ENCODE measurements at places on chromosomes 11 and 22.

GRCh38 chr11:101848262-101848661, 66.5 kb upstream of the CEP126 start:
- DNase-seq, result no peak

DNA sequence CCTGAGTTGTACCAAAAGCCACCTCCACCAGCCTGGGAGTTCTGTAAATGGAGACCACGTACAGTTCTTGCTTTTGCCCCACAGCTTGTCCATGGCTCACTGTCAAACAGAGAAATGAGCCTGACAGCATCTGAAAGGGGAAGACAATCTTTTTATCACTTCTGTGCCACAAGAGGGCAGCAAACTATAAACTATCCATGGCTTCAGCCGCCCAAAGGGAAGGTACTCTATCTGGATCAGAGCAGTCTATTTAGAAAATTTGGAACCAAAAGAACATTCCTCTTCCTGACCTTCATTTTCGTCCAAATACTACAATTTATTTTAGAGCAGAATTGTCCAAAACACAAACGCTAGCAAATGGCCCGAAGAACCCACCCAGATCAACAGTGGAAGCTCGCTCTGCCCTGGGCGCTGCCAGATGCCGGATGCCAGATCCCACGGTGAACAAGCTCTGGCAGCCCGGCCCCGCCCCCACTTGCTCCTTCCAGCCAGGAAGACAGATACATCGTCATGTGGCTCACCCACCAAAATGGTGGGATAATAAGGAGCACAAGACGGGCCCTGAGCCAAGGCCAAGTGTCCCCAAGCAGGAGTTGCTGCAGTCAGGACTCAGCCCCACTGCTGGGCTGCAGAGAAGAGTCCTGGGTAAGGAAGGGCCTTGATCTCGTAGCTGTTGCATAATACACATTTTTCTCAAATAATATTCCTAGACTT, 23.9 kb upstream of the SCGB1A1 start:
- DNase-seq, result peak; percentile 85

DNA sequence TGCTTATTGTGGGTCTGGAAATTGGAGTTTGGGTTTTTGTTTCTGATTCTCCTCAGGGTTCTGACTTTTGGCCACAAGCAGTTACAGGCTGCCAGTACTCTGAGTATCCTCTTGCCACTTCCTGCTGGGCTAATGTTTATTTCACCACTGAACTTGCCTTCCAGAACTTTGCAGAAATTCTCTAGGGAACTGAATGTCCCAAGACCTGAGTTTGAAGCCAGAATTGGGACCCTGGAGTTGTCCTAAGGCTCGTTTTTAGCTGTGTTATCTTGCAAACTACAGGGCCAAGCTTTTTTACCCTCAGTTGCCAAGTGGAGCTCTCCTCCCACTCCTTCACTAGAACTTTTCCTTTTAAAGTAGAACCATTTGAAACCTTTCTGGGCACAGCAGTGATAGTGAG, 89.9 kb downstream of the FAT3 start:
- no peak for DNase-seq

- DNase-seq, result no peak
Measured at GRCh38 chr11:97234016-97234415, 844.2 kb downstream of the JRKL start.

- no peak for DNase-seq
Measured at GRCh38 chr11:86158704-86159580, 85.6 kb upstream of the EED start.

DNA sequence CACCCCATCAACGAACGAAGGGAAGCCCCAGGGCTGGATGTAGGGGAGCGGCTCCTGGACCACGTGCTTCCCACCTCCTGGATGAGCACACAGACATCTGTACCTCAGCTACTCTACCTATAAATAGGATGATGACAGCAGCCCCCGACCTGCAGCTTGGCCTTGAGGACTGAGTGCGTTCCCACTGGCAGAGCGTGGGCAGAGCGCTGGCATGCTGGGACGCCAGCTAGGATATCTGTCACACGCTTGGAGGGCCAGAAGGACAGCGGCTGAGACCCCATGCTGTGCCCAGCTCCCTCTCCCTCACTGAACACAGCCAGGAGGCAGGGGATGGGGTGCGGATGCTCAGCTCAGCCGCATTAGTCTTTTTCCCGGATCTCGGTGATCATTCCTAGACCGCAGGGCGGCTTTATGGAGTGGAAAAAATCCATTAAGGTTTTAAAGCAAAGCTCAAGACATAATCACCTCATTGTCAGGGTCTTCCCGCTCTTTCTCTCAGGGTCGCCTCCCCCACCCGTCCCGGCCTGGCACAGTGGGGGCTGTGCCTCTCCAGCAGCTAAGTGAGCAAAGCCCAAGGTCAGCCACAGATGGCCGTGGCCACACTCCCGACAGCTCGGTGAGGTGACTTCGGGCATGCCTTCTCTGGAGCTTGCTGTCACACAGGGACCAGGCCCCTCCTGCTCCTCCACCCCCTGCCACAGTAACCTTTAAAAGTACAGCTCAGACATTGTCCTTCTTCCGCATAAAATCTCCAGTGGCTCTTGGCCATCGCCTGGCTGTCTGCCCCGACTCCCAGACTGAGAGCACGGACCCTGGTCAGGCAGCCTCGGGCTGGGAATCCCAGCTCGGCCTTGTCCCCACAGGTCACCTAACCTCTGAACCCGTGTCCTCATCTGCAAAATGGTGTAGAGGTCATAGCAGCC, 69.6 kb upstream of the SHISAL1 start:
- DNase-seq, result no peak

- no peak for DNase-seq
Measured at GRCh38 chr11:110141812-110142211, 48.6 kb downstream of the ZC3H12C start.

DNA sequence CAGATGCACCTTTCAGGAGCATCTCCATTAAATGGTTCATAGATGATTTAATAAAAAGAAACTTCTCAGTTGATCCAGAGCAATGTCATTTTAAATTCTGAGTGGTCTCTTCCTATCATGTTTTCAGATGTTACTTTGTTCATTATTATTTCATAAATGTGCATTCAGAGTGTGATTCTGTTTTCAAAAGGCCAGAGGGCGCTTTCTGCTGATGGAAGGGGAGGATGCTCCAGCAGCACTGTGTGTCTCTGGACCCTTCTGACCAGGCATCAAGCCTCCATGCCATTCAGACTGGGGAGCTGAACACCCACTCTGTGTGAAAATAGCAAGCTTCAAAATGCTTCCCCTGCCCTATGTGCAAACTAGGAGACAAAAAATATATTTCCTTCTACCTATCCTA, 23.9 kb upstream of the CRTAM start:
- DNase-seq, result no peak

- peak; percentile 55 for DNase-seq
Measured at GRCh38 chr22:40345815-40346184, 500 bp upstream of the ADSL start.

DNA sequence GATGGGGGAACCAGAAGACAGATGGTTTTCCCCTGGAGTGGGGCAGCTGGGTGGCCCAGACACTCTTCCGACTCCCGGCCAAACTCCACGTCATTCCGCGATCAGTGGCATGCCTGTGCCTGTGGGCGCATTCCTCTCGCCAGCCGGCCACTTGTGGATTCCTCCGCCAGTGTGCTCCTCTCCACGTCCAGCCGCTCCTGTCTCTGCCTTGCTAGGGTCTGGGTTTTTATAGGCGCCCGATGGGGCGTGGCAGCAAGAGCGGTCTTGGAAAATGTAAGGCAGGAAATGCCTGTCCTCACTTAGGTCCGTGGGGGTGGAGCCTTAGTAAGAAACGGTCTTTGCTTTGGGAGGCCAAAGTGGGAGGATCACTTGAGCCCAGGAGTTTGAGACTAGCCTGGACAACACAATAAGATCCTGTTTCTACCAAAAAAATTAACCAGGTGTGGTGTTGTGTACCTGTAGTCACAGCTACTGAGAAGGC, 81.6 kb upstream of the SEPTIN5 start:
- DNase-seq, result no peak

DNA sequence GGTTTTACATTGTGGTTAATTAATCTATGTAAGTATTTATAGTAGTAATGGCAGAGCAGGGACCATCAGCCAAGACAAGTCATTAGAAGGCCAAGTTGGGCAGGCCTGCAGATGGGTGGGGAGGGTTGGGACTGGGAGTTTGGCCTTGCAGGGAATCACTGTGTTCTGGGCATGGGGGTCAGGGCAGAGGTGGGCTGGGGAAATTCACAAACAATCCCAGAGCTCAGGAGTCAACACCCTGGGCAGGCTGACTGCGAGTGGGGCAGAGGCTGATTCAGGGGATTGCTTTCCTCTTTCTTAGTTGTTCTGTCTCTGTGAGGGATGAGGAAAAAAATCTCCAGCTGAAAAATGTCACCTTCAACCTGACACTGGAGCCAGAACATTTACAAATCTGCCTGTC, 322.5 kb downstream of the NTM start:
- DNase-seq, result peak; percentile 30

DNA sequence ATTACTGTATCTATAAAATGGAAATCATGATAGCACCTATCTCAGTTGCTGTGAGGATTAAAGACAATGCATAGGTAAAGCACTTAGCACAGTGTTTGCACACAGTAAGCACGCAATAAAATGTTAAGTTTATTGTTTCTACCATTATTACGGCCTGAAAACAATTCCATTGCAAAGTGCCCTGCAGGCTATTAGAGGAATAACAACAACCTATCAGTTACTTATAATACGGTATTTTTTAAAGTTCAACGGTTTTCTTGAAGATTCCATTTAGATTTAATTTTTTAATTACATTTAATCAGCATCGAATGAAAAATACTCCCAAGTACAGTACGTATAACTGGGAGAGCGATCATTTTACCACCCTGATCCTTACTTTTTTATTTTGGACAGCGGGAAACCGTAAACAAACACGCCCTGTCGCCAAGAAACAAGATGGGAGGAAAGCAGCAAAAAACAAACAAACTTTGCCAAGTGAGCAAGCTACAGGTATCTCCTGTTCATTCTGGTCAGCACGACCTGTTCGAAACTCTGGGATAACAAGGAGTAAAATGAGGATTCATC, 893 bp downstream of the SLC36A4 start:
- DNase-seq, result no peak

- peak; percentile 83 for DNase-seq
Measured at GRCh38 chr11:36265793-36266628, 23.2 kb downstream of the COMMD9 start.

- no peak for DNase-seq
Measured at GRCh38 chr11:73185680-73186293, 32.3 kb upstream of the P2RY2 start.

DNA sequence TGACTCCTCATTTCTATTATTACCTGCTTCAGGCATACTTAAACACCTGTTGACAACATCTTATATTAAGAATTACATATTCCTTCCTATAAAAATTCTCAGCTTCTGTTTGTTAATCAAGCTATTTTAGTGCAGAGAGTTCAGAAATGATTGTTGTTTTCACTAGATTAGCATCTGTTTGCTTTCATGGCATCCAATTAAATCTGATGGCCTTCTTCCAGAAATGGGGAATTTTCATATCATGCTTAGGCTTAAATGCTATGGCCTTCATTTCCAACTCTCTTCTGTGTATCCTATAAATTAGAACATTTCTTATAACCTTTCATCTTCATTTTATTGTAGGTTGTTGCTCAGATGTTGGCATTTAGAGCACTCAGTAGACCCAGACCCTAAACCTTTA, 180.0 kb downstream of the WNT11 start:
- DNase-seq, result no peak

DNA sequence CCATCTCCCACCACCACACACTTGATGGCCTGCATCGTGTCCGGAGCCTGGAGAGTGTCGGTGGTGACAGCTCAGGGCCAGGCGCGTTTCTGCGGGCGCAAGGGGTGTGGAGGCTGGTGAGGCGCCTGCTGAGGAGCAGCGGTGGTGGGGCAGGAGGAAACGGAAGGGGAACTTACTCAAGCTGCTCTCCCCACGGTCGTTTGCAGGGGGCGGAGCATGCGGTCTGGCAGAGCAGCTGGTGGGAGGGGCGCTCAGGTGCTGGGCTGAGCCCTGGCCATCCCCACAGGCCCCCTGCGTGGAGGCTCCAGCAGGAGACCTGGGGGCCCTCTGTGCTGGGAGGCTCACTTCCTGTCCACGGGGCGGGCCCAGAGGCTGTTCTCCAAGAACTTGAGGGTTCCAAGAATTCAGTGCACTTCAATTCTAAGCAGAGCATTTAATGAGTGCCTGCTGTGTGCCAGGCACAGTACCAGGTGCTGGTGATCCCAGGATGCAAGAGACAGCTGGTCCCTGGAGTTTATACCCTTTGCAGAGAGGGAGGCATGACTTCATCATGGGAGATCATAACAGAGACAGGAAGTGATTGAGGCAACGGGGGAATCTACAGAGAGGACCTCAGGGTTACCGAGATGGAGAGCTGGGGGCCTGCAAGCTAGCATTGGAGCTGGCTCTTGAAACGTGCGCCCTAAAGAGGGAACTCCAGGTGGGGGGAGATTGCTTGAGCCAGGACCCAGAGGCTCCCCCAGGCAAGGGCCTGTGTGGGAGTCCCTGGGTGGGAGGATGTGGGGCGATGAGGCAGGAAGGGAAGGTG, at the start of gene RAC2:
Gene RAC2, minus strand, starts transcription at position 156 of the 808 bp plus-strand sequence. Its CDS starts 121 bp downstream, at position 35.
- DNase-seq, result no peak

DNA sequence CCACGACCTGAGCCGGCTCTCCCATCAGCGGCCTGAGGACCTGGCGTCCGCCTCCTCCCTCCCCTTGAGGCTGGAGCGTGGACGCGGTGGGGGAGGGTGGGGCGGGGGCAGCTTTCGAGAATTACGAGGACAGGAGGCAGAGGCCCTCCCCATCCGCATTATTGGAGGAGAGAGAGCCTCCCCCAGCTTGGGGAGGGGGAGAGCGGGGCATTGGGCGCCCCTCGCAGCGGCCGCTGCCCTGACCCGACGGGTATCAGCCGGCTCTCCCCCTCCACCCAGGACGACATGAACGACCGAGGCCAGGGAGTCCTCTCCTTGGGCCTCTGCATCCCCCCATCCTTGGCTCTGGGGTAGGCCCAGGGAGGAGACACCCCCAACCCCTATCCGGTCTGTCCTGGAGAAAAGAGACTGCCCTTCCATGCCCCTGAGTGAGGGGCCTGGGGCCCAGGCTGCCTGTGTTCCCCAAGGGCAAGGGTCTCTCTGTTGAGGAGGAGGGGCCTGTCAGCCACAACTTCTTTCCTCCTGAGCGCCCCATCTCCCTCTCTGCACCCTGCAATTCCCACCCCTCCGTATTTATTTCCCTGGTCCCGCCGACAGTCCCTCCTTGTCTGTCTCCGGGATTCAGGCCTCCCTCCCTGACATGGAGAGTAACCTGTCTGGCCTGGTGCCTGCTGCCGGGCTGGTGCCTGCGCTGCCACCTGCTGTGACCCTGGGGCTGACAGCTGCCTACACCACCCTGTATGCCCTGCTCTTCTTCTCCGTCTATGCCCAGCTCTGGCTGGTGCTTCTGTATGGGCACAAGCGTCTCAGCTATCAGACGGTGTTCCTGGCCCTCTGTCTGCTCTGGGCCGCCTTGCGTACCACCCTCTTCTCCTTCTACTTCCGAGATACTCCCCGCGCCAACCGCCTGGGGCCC, 495 bp downstream of the GPR137 start:
- DNase-seq, result no peak

DNA sequence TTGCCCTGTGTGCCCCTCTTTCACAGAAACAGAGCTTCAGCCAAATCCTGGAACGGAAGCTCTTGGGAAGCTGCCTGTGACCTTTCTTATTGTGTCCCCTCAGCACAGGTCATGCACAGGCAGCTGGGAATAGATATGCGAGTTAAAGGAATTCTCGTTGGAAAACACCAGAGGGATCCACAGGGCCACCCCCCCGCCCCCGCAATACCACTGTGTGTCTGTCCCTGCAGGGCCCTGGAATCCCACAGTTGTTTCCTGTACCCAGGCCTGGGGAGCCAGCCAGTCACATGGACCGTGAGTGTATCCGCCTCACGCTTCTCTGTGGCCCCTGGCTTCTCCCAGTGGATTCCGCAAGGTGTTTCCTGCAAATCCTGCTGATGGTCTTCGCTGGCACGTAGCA, 29.0 kb downstream of the TIMP3 start:
- DNase-seq, result peak; percentile 61

GRCh38 chr22:30270832-30271231, 4.2 kb upstream of the OSM start:
- DNase-seq, result no peak

Data from ecto neural progenitor cell (in vitro differentiated cells).